ENCODE measurements at places on chromosomes 11 and 22. TPM values are rescaled to one million over a fixed set of nuclear protein-coding genes. Genes with fewer than 3 reads are reported as not detected.

DNA sequence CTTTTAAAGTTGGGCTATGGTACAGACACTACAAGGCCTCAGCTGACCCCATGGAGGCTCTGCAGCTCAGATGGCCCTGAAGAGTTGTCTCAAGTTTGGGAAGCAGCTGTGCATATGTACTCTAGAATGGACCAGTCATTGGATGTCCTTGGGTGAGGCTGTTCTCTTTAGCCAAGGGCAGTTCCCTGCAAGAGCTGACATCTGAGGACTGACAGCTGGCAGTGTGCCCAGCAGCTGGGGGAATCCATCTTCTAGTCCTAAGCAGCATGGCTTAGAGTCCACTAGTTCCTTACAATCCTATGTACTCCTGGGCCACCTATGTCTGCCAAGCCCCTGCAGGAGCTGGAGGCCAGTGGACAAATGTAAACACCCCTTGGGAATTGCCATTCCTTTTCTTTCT lies 76.5 kb downstream of the C11orf91 start:
- no peak for DNase-seq

DNA sequence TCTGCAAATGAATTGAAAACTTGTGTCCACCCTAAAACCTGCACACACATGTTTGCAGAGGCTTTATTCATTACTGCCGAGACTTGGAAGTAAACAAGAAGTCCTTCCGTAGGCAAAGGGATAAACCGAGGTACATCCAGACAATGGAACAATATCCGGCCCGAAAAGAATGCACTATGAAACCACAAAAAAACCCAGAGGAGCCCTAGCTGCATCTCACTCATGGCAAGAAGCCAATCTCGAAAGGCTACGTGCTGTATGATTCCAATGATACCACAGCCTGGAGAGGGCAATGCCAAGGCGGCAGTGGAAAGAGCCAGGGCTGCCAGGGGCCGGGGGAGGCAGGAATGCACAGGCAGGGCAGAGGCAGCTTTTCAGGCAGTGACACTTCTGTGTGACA lies 3.2 kb upstream of the MRPL23 start:
- DNase-seq, result no peak

- no peak for DNase-seq
Measured at GRCh38 chr11:68891351-68891948, 12.2 kb downstream of the MRPL21 start.

DNA sequence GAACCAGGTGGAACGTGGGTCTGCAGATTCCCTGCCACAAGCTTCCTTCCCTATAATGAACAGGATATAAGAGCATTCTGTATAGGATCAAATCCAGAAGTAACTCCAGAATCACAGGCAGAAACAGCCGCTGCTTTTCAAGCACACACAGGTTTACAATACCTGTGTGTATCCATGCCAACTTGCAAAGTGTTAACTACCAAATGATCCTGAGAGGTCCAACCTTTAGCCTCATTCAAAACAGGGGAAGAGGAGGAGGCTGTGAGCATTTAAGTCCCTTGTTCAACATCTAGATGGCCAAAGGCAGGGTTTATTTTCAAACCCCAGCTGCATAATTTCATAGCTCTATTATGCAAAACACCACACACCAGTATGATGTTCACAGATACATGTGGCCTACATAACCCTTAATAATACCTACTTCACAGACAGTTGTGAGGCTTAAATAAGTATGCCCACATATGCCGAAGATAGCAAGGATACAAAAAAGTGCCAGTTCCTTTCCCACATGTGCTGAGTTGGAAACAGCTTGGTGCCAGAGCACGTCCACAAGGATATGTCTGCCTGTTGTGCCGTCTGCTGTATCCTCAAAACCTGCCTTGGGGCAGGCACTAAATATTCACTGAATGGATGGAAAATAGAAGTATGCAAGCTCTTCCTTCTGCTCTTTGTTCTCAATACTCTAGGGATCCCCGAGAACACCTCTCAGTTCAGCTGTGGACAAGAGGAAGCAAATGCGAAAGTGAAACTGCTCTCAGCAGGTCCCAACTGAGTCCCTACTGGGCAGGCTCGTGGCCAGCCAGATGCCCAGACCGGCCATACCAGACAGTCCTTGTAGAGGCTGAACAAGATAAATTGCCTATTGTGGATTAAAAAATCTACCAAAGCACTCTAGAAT lies 66.8 kb downstream of the LARGE1 start:
- DNase-seq, result no peak

GRCh38 chr22:46779651-46780050 lies 17.2 kb downstream of the TBC1D22A start:
- no peak for DNase-seq

DNA sequence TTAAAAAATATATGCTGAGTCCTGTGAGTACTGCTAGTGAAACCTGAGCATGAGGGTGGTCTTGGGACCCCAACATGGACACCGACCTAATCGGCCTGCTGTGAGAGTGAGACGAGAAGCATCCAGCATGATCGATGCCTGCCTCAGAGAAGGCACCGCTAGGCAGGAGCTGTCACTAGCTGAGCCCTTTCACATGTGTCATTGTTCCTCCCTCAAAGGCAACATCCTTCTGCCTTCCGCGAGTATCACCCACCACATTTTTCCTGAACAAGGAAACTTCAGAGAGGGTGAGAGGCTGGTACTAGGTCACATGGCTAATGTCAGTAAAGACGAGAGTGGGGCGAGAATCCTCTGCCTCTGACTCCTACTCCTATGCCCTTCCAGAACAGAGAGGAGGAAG lies 35.6 kb downstream of the AP1B1 start:
- no peak for DNase-seq

- DNase-seq, result no peak
Measured at GRCh38 chr11:110261195-110262071, 35.0 kb downstream of the RDX start.

DNA sequence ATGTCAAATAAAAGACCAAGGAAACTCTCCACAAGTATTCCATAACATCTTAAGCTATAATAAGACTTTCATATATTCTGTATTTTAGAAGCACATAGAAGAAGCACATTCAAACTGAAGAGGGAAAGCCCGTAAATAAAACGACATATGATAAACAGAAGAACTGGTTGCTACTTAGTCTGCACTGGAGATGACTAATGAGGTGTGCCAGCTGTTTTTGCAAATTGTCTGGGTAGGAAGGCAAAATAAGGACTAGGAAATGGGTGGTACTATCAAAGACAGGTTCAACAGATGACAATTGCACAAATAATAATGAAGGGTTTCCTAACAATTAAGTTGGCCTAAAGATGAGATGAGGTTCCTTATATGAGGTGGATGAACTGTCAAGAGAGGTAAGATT lies 593.2 kb upstream of the CCDC179 start:
- no peak for DNase-seq

DNA sequence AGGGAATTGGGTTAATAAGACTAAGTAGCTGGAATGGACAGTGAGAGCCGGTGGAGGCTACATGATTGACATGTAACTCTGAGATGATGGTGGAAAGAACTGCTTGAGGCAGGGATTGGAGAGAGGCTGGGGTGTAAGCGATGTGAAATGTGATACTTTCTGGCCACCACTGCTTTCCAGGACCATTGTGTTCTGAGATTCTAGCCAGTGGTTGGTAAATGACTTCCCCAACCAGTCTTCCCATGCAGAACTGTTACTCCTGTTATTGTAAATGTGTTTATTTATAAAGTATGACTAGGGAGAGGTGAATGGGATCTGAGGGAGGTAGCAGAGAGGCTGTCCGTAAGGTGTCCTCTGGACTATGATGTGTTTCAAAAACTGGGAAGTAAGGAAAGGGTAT lies 18.1 kb downstream of the EXT2 start:
- DNase-seq, result no peak

- no peak for DNase-seq
Measured at GRCh38 chr11:117226388-117227385, 5.2 kb downstream of the PCSK7 start.

DNA sequence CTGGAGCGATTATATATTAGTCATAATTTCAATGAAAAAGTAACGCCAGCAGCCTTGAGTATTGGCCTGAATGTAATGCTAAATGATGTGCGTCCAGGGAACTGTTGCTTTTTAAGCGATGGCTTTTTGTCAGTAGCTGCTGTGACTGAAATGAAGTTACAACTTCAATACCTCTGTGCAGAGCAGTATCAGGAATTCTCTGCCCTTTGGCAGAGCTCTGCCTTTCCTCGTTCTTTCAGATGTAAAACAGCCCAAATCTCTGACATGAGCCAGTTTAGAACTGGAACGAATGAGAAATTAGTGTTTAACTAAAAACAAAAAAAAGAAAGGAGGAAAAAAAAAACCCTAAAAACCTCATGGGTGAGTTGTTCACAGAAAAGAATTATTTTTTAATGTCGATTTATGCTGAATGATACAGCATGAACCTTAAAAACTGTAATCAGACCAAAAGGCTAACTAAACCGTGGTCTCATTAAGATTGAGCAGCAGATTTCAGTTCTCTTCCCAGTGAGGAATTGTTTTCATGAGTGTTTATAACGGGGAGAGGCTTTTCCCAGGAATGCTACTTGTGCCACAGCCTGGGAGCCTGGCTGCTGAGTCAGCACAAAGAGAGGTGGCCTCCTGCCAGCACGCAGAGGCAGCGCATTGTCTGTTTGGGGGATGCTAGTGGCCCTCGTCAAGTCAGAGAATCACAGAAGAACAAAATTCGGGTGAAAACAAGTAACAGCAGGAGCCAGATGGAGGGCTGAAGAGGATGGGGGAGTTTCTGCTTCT lies 146.2 kb upstream of the RASSF10 start:
- DNase-seq, result no peak

GRCh38 chr11:67463680-67464410 lies 5.2 kb downstream of the TMEM134 start:
- DNase-seq, result no peak

DNA sequence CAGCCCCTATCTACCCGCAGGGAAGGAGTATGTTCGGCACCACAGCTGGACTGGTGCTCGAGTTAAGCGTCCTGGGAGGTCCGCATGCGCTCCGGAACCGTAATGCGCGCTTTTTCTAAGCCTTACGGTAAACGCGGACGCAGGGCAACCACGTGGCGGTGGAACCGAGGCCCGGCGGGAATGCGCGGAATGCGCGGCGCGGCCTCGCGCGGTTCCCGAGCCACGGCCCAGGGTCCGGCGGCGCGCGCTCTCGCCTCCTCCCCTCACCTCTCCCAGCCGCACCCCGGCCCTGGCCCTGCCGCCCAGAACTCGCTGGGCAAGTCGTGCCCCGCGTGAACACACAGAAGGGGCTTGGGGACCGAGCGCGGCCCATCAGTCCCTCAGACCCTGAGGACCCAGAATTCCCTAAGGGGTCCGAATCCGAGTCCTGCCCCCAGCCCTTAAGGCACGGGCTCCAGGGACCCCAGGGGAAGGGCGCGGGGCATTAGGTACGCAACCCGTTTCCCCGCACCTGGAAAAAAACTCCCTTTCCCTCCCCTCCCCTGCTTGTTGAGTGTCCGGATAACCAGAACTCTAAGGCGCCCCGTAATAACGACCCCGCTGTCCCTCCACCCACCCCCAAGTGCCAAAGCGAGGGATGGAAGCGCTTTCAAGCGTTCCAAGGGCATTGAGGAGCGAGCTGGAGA lies 4.3 kb upstream of the CCND1 start:
- no peak for DNase-seq

- no peak for DNase-seq
Measured at GRCh38 chr11:6022956-6023355, 7.6 kb downstream of the OR56A1 start.

DNA sequence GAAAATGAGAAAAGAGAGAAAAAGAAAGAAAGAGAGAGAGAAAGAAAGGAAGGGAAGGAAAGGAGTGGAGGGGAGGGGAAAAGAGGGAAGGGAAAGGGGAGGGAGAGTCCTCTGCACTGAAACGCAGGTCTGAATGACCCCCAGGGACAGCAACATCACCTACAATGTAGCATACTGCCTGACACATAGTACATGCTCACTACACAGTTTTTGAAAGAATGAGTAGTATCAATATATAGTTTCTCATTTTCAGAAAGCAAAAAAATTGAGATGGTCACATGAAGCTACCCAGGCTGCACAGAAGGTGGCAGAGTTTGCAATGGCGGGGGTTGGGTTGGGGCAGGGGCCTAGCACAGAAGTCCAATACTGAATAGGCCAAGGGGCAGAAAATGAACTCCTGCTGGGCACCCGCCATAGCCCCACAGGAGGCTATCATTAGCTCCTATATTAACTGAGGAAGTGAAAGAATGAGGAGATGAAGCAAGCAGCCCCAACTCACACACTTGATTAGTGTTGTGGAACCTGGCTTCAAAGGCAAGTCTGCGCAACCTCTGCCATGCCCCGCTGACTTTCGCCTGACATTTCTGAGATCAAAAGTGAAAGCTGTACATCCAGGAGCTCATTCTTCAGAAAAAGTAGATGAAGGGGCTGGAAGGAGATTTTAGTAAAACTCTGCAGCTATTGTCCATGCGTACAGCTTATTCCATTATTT lies 241.2 kb upstream of the SYN3 start:
- DNase-seq, result no peak

- DNase-seq, result no peak
Measured at GRCh38 chr22:48513929-48514328, 1313.7 kb downstream of the BRD1 start.

DNA sequence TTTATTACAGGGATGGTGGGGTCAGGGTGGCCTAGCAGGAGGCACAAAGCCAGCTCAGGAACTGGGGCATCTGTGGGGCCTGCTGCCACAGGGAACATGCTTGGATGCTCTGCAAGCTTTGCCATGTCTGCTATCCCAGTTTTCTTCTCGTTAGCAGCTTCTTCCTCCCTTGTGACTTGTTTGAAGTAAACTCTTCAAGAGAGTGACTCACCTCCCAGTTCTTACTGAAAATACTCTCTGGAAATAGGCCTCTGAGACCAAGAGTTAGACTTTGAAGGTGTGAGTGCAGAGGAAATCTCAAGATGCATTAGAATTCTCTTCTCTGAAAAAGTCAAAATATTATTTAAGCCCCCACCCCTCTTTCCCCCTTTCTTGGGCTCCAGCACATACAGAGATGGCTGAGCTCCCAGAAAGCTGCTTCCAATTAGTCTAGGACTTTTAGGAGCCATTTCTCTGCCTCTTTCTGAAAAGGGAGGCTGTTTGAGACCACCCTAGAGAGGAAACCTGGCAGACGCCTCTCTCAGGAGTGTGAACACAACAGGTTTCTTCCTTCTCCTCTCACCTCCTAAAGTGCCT lies 15.1 kb downstream of the CWC15 start:
- DNase-seq, result no peak

OR51E2 gene
- not detected for total RNA-seq

TIGD3 gene
- not detected for total RNA-seq

BATF2 gene
- total RNA-seq, result 0.92 TPM

PKDREJ gene
- total RNA-seq, result under 0.01 TPM

DERL3 gene
- total RNA-seq, result 2.5 TPM

ARHGAP8 gene
- 1.2 TPM for total RNA-seq

GPHA2 gene
- total RNA-seq, result not detected

RAG2 gene
- total RNA-seq, result not detected

OR8A1 gene
- total RNA-seq, result not detected
